ENCODE measurements at places on chromosomes 1 and 21. TPM values are rescaled to one million over a fixed set of nuclear protein-coding genes. Genes with fewer than 3 reads are reported as not detected.

- no peak for DNase-seq
These were observed 51.8 kb upstream of the INSL5 start for GRCh38 chr1:66852870-66853269.

The PLEKHA6 gene
- total RNA-seq: 4.5 TPM

DNA sequence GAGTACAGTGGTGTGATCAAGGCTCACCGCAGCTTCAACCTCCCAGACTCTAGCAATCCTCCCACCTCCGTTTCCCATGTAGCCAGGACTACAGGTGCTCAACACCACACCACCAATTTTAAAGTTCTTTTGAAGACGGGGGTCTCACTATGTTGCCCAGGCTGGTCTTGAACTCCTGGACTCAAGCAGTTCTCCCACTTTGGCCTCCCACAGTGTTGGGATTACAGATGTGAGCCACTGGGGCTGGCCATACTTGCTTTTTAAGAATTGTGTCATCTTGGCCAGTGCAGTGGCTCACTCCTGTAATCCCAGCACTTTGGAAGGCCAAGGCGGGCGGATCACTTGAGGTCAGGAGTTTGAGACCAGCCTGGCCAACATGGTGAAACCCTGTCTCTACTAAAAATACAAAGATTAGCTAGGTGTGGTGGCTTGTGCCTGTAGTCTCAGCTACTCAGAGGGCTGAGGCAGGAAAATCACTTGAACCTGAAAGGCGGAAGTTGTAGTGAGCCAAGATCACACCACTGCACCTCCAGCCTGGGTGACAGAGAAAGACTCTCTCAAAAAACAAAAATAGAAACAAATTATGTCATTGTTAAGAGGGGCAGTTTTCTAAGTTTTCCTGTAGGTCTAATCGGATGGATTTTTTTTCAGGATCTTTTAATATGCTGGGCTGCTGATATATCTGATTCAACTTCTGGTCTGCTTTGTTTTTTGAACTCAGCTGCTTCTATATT, 18.7 kb downstream of the AK4 start:
- DNase-seq: no peak

The LCE1A gene
- not detected for total RNA-seq

The ARHGEF10L gene
- total RNA-seq: 20.4 TPM

The COL16A1 gene
- 0.80 TPM for total RNA-seq

The CHI3L2 gene
- not detected for total RNA-seq

The ATAD3C gene
- 0.41 TPM for total RNA-seq

The C1orf116 gene
- 0.37 TPM for total RNA-seq

DNA sequence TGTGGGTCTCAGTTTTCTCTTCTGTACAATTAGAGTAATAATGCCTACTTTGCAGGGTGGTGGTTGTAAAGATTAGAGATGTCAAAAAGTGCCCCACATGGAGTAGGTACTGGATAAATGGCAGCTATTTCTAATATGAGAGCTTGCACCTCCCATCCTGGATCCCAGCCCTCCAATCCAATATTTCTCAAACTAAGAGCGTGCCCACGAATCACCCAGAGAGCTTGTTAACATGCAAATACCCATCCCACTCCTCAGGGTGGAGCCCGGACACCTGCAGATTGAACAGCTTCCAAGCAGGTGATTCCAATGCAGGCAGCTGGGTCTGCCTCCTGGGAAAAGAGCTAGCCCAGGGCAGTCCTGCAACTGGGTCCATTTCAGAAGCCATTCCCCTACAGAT, 33.0 kb downstream of the LRRN2 start:
- no peak for DNase-seq

The OR2T35 gene
- not detected for total RNA-seq

DNA sequence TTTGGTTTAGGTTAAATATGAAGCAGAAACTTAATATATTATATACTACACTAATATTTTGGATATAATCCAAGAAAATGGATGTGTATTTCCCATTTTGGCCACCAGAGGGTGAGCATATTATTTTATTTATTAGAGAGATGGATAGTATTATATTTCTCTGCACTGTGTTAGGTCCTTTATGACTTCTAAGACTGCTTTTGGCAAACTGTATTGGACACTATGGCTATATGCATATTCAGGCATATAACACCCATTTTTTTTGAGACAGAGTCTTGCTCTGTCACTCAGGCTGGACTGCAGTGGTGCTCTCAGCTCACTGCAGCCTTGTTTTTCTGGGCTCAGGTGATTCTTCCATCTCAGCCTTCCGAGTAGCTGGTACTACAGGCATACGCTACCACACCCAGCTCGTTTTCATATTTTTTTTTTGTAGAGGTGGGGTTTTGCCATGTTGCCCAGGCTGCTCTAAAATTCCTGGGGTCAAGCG, 17.8 kb upstream of the PGM1 start:
- peak; percentile 9 for DNase-seq

DNA sequence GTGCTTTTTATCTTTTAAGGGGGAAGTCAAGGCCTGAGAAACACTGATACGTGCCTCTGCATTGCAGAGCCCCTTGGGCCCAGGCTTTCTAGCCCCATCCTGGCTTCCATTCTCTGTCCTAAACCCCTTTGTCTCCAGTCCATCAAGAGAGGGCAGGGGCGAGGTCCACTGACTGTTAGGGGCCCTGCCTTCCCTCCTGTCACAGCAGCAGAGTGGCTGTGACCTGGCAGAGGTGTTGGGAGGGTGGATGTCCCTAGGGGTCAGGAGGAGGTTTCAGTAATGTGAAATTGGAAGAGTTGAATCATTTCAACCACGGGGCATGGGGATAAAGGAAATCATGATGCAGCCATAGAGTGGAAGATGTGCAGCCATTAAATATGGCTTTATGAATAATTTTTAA, 24.0 kb downstream of the SOX13 start:
- DNase-seq: no peak

DNA sequence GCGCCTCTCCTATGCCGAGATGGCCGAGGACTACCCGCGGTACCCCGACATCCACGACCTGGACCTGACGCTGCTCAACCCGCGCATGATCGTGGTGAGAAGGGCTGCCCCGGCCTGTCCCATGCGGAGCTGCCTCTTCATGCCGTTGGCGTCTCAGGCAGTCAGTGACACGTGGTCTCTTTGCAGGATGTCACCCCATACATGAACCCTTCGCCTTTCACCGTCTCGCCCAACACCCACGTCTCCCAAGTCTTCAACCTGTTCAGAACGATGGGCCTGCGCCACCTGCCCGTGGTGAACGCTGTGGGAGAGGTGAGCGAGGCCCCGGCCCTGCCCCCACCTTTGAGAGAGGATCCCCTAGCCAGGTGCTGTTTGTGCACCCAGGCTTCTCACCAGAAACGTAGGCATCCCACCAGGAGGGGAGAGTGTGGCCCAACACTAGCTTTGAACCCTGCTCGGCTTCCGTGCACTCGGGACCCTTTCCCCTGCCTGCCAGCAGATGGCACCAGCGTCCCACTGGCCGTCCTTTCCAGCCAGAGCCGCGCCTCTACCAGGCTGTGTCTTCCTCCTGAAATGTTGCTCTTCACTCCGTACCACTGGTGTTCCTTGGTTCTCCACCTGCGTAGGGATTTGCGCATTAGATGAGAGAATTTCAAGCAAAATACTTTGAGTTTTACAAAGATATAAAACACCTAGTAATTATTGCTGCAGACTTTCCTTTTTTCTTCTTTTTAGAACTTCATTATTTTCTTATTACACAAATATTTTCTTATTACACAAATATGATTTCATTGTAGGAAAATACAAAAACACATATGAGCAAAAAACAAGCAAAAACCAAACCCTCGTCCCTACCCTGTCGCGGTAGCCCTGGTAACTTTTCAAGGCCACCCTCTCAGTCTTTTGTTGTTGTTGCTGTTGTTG, 9.0 kb downstream of the NPPA start:
- peak; percentile 76 for DNase-seq

GRCh38 chr1:111803951-111804350, 48.2 kb downstream of the DDX20 start:
- DNase-seq: no peak

DNA sequence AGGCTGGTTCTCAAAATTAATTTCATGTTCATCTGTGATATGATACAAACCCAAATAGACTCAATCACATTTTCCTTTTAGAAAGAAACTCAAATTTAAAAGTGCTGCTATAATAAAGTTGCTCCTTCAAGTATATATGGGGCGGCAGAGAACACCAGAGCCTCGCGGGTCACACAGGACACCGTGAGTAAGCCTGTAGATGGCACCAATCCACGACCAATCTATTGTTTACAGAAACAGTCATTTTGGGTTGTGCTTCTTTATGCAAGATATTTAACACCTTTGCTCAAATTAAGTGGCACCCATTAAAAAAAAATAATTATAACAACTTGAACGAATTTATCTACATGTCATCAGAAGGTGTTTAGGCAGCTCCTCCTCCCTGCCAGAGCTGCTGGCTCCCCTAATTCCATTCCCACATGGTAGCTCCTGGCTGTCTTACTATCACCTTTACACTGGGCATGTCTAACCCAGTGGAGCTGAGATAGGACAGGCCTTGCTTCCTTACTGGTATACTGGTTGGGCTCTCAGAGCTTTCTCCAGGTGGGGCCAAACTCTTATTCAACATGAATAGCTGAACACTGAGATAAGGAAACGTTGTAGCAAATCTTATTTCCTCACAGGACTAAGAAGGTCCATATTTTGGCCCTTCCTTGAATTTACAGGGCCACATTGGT, 287.0 kb downstream of the SDCCAG8 start:
- DNase-seq: no peak

DNA sequence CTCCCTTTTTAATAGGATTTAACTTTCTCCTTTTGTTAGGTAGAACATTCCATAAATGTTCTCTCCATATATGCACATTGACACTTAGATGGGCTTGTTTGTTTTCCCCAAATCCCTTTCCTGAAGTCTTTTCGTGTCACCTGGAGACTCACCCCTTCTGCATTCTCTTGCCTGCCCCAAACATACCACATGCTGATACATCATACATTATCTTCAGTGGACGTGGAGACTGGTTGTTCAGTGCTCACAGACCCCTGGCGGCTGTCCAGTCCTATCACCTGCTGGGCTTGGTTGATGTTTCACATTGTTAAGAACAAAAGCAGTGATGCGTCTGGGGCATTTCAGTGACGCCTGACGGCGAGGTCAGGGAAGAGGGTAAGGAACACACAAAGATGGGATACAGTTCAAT, 22.2 kb downstream of the FMOD start:
- DNase-seq: no peak

The NTRK1 gene
- 0.21 TPM for total RNA-seq

The FABP3 gene
- total RNA-seq: 14.0 TPM

The GSTM5 gene
- total RNA-seq: 0.23 TPM

DNA sequence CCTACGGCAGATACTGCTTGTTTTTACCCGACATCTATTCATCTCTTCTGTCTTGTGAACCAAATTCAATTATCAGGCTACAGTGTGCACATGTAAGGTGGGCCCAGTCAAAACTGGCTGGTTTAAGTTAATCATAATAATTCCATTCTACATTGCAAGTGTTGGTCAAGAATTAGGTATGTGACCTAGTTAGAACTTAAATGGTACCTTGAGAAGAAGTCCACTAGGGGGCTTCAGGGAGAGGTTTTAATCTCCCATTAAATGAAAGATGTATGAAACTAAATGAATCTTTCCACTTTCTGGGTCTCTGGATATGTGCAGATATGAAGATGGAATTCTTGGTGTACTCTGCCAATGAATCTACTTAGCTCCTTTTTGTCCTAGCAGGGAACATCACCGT, 187.1 kb downstream of the CDC42BPA start:
- DNase-seq: no peak

DNA sequence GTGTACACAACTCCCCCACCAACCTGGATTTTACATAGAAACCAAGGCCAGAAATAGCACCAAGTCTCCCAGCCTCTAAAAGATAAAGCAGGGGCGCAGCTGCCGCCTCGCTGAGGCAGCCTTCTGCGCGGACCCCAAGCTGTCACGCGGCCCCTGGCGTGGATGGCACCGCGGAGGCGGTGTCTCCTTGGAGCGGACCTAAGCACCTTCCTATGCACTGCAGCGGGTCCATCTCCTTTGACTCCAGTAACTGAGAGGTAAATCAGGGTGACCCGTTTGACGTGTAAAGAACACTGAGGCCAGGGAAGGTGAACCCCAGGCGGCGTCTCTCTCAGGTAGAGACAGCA, 17.0 kb downstream of the ZNF697 start:
- no peak for DNase-seq

GRCh38 chr21:36207577-36208320, 51.1 kb downstream of the DOP1B start:
- no peak for DNase-seq

GRCh38 chr1:5108740-5109139, 454.3 kb downstream of the AJAP1 start:
- DNase-seq: no peak

- no peak for DNase-seq
These were observed 1.6 kb upstream of the LEFTY2 start for GRCh38 chr1:225942574-225942973.

DNA sequence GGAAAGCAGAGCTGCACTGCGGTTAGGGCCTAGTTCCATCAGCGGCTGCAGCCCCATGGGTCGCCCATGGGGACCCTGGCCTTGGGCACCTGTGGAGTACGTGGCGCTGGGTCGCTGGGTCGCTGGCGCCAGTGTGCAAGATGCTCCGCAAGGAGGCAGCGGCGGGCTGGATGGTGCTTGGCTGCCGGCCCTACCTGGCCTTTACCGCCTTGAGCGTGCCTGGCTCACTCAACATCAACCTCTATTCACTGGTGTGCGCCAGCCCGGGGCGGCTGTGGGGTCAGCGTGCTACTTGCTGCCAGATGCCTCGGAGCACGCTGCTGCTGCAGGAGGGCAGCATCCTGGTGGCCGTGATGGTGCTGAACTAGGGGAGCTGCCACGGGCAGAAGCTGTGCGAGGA, 85.1 kb upstream of the RHOU start:
- no peak for DNase-seq

The CD5L gene
- not detected for total RNA-seq

- DNase-seq: no peak
These were observed 1.1 kb downstream of the IGSF8 start for GRCh38 chr1:160097151-160097910.

DNA sequence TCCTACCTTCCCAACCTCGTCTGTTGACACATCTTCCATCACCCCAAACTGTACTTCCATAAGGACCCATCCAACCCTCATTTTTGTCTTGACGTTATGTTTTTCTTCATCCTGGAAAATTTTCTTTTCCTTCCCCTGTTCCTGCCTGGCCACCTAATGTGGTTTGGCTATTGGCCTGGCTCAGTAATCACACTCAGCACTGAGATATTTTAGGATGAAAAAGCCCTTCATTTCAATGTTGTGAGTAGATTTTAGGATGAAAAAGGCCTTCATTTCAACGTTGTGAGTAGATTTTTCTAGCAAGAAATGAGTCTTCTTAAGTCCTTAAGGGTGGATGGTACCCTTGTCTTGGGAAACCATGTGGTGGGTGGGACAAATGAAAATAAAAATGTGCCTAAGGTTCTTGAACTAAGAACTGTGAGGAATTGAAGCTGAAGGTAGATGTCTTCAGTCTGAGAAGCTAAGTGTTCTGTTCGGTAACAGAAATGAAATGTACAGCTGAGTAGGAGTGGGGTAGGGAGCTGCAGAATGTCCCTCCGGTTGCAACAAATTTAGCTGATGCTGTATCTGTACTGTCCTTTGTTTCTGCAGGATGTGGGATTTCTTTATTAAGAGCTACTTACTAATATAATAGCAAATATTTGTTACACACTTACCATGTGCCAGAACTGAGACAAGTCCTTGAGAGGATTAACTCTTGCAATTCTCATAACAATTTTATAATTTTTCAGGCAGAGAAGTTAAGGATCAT, 36.1 kb downstream of the DNTTIP2 start:
- no peak for DNase-seq

The ZSCAN20 gene
- total RNA-seq: 7.0 TPM

The PCAT6 gene
- 4.5 TPM for total RNA-seq
